ENCODE measurements at places on chromosomes 11 and 22. TPM values are rescaled to one million over a fixed set of nuclear protein-coding genes. Genes with fewer than 3 reads are reported as not detected.

Gene KCNK4
- 0.23 TPM for total RNA-seq

Gene C11orf86
- total RNA-seq, result not detected

Gene SLC17A6
- not detected for total RNA-seq

GRCh38 chr11:126331286-126331685 lies 24.2 kb upstream of the ST3GAL4 start:
- H3K36me3 ChIP-seq, result peaks cover 4% of the 10 kb centered on the region
- no peaks in the 10 kb centered on the region for H3K27me3 ChIP-seq
- peaks cover 20% of the 10 kb centered on the region for H3K4me1 ChIP-seq
- peak overlapping the region; percentile 0 for H3K27ac ChIP-seq
- no peak overlapping the region for H3K4me3 ChIP-seq
- no peak for DNase-seq

DNA sequence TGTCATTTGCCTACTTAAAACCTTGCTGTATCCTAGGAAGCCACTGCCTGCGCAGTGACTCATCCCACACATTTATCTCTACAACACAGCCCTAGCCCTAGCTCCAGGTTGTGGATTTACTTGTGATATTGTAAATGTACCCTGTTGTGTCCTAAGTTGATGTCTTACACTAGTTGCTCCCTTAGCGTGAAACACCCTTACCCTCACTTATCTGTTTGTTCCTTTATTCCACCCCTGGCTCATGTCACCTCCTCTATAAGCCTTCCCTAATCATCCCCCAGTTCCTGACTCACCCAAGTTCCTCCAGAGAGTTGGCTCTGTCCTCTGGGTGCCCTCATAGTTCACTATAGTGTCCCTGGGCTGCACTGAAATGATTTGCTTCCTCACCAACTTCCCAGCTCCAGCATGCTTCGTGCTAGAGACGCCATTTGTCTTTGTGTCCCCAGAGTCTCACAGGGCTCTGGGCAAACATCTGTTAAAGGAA lies 431.8 kb upstream of the FAT3 start:
- no peaks in the 10 kb centered on the region for H3K27me3 ChIP-seq
- H3K4me3 ChIP-seq, result no peak overlapping the region
- DNase-seq, result no peak
- no peak overlapping the region for H3K27ac ChIP-seq
- no peaks in the 10 kb centered on the region for H3K4me1 ChIP-seq

DNA sequence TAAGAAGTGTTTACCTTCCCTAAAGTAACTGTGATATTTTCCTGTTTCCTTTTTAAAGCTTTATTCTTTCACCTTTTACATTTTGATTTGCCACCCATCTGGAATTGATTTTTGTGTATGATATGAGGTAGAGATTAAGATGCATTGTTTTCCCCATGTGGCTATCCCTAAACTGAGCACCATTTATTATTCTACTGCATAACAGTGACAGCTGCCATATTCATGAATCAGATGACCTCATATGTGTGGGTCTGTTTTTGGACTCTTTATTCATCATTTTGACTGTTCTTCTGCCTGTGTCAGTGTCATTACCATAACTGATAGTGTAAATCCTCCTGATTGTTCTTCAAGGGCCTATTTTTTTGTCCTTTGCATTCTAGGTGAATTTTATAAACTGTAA lies 50.8 kb downstream of the HIPK3 start:
- no peaks in the 10 kb centered on the region for H3K27me3 ChIP-seq
- peaks cover 8% of the 10 kb centered on the region for H3K36me3 ChIP-seq
- no peak overlapping the region for H3K4me3 ChIP-seq
- no peak for DNase-seq

DNA sequence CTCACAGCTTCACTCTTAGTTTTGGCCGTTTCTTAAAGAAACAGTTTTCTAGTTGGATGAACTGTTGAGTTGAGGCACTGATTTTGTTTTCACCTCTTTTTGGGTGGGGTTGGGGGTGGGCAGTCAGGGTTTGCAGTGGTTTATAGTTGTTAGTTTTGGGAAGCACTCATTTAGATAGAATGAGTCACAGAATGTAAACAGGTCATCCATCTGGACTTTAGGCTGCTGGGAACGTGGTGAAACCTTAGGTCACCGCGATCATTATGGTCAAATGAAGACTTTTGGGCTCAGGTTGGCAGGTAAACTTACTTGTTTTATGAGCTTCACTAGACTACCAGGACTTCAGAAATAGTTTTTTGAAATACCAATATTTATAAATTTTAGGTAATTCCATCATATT lies 48.4 kb downstream of the CSTPP1 start:
- peaks cover 9% of the 10 kb centered on the region for H3K36me3 ChIP-seq
- no peak overlapping the region for H3K27ac ChIP-seq
- no peaks in the 10 kb centered on the region for H3K27me3 ChIP-seq
- H3K4me3 ChIP-seq, result no peak overlapping the region
- H3K4me1 ChIP-seq, result peaks cover 2% of the 10 kb centered on the region

DNA sequence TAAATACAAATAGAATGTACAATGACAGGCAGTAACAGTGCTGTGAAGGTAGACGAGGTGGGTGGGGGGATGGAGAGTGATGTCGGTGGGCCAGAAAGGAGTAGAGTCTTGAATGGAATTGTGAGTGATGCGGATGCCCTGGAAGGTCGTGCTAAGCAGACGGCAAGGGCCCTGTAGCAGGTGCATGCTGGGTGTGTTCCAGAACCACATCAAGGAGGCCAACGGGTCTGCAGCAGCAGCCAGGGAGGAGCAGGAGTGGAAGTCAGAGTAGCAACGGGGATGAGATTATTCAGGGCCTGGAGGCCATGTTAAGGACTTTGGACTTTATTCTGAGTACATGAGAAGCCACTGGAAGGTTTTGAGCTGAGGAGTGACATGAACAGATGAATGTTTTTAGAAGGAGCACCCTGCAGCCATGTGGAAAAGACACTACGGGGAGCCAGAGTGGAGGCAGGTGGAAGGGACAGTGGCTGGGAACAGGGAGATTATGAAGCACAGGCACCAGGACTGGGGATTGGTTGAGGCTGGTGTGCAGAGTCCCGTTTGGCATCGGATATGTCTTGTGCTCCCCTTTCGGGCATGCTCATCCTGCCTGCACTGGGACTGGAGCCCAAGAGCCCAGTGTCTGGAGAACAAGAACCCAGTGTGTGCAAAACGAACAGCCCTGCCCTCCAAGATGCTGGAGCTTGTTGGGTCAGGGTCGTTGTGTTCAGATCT lies 74.1 kb downstream of the COMMD9 start:
- H3K36me3 ChIP-seq, result no peaks in the 10 kb centered on the region
- peaks cover 10% of the 10 kb centered on the region for H3K27me3 ChIP-seq

DNA sequence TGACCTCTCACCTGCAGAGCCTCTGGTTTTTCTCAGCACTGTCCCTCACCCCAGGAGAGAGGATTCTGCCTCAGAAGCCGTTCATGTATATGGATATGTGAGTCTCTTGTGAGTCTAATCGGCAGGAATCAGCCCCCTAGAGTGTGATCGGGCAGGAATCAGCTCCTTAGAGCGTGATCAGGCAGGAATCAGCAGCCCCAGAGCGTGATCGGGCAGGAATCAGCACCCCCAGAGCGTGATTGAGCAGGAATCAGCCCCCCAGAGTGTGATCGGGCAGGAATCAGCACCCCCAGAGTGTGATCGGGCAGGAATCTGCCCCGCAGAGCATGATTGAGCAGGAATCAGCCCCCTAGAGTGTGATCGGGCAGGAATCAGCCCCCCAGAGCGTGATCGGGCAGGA lies 80.0 kb upstream of the EIF3D start:
- H3K4me3 ChIP-seq, result no peak overlapping the region
- no peak overlapping the region for H3K27ac ChIP-seq
- H3K27me3 ChIP-seq, result peaks cover 30% of the 10 kb centered on the region
- DNase-seq, result no peak
